Gastrocnemius medialis (tissue), 4 donors: ENCODE measurements at places on chromosomes 1 and 21. TPM values are rescaled to one million over a fixed set of nuclear protein-coding genes. Genes with fewer than 3 reads are reported as not detected.

Gene SPRR2B
- total RNA-seq, result not detected

Gene TMPRSS15
- not detected for total RNA-seq

Gene HSF2BP
- total RNA-seq, result not detected

Gene PPIAL4G
- total RNA-seq, result not detected

DNA sequence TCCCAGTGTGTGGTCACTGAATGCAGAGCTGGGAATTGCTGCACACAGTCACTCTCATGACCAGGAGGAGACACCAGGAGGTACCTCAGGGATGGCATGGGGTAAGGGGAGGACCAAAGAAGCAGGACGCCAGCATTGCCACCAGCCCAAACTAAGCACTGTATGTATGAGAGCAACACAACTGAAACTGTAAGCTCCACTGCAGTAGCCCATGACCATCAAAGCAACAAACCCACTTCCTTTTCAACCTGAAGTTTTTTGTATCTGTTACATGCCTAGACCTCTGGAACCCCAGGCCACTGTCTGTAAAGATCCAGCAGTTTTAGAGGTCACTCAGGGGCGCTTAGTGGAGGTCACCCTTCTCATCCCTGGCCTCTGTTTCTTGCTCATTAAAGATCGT is 164.3 kb downstream of the SETD4 start:
- no peaks in the 10 kb centered on the region for H3K4me1 ChIP-seq
- no peak for DNase-seq
- no peak overlapping the region for H3K27ac ChIP-seq

DNA sequence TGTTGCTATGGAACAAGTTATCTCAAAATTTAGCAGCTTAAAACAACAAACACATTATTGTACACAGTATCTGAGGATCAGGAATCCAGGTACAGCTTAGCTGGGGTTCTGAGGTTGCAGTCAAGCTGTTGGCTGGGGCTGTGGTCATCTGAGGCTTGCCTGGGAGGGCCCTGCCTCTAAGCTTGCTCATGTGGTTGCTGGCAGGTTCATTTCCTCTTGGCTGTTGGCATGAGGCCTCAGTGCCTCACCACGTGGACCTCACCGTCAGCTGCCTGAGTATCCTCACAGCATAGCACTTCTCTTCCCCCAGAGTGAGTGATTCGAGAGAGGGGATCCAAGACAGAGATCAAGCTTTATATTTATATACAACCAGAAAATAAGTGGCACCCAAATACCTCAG is 18.6 kb downstream of the NTPCR start:
- H3K27ac ChIP-seq, result peak overlapping the region; percentile 81
- DNase-seq, result peak; percentile 87
- H3K4me3 ChIP-seq, result no peak overlapping the region
- no peaks in the 10 kb centered on the region for H3K27me3 ChIP-seq
- peaks cover 40% of the 10 kb centered on the region for H3K4me1 ChIP-seq

- H3K27me3 ChIP-seq, result no peaks in the 10 kb centered on the region
- H3K4me3 ChIP-seq, result no peak overlapping the region
- no peak for DNase-seq
- no peak overlapping the region for H3K27ac ChIP-seq
- H3K4me1 ChIP-seq, result no peaks in the 10 kb centered on the region
Measured at GRCh38 chr1:50378770-50379169, 44.5 kb downstream of the DMRTA2 start.

- H3K4me3 ChIP-seq, result no peak overlapping the region
- no peak for DNase-seq
- H3K27ac ChIP-seq, result no peak overlapping the region
- no peaks in the 10 kb centered on the region for H3K4me1 ChIP-seq
- H3K27me3 ChIP-seq, result no peaks in the 10 kb centered on the region
Measured at GRCh38 chr1:209353053-209353452, 230.5 kb upstream of the CAMK1G start.

- H3K36me3 ChIP-seq, result no peaks in the 10 kb centered on the region
- H3K27ac ChIP-seq, result peak within 1 kb of the TSS; percentile 99
- DNase-seq, result peak; percentile 98
- H3K27me3 ChIP-seq, result no peaks in the 10 kb centered on the region
- H3K4me1 ChIP-seq, result peaks cover 29% of the 10 kb centered on the region
Measured at GRCh38 chr1:154404984-154405746, at the start of gene IL6R. IL6R (plus strand) TSS chr1:154405343; CDS start chr1:154405630, 287 bp downstream.

- no peak overlapping the region for H3K4me3 ChIP-seq
- no peaks in the 10 kb centered on the region for H3K27me3 ChIP-seq
- H3K4me1 ChIP-seq, result no peaks in the 10 kb centered on the region
- H3K36me3 ChIP-seq, result no peaks in the 10 kb centered on the region
- DNase-seq, result no peak
- H3K27ac ChIP-seq, result no peak overlapping the region
Measured at GRCh38 chr21:30014886-30015285, 75.1 kb upstream of the GRIK1 start.

- H3K27me3 ChIP-seq, result no peaks in the 10 kb centered on the region
- H3K27ac ChIP-seq, result no peak overlapping the region
- no peak for DNase-seq
Measured at GRCh38 chr1:40210511-40211204, 37.1 kb upstream of the TMCO2 start.
